Epithelial cell of esophagus (primary cell): ENCODE measurements at places on chromosomes 6 and 20.

DNA sequence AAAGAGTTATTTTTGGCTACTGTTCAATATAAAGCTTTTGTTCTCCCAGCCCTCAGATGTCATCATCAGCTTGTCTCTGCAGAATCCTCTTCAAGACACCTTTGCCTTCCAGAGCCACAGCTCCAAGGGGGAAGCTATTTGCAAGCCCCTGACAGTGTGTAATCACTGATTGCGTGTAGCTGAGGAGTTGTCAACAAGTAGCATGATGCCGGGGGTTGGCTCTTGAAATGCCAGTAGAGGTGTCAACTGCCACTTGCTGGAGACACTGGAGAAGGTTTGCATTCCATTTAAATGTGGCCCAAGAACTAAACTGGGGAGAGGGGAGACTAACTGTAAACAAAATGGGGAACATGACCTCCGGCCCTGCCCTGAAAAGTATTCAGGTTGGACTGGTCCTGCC is 44.3 kb upstream of the PDYN start:
- DNase-seq: no peak

DNA sequence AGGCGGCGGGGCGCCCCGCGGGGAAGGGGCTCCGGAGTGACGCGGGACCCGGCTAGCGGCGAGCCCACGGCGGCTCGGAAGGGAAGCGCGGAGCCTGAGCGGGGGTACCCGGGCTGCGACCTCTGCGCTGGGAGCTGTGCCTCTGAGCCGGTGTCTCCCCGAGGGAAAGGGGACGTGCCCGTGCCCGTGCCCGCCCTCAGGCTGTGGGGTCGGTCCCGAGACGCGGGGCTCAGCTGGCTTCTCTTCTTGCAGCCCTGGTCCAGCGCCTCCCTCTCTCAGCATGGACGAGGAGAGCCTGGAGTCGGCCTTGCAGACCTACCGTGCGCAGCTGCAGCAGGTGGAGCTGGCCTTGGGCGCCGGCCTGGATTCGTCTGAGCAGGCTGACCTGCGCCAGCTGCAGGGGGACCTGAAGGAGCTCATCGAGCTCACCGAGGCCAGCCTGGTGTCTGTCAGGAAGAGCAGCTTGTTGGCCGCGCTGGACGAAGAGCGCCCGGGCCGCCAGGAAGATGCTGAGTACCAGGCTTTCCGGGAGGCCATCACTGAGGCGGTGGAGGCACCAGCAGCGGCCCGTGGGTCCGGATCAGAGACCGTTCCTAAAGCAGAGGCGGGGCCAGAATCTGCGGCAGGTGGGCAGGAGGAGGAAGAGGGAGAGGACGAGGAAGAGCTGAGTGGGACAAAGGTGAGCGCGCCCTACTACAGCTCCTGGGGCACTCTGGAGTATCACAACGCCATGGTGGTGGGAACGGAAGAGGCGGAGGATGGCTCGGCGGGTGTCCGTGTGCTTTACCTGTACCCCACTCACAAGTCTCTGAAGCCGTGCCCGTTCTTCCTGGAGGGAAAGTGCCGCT is 686 bp downstream of the ZGPAT start:
- DNase-seq: peak; percentile 35

- no peak for DNase-seq
These were observed 100.7 kb downstream of the F13A1 start for GRCh38 chr6:6219716-6220115.

DNA sequence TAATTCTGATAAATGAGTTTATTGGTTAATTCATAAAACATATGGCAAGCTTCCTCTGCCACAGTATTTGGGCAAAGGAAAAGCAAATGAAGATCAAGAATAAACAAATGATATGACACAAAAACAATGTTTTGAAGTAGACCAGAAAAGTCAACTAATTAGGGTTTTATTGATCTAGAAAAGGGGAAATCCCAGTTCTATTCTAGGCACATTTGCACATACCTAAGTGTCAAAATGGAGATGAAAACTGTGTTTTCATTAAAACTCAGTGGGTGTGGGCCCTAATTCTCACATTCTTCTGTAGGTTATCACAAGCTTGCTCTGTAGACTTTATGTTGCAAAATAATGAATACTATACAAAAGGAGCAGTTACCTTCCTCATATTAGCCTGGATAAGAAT is 69.0 kb upstream of the TENT5A start:
- no peak for DNase-seq

GRCh38 chr20:25543068-25543467 is 42.3 kb downstream of the NINL start:
- DNase-seq: peak; percentile 36
